ENCODE measurements at places on chromosomes 12 and 14.

GRCh38 chr12:131867891-131868675 lies 26.3 kb upstream of the ULK1 start:
- DNase-seq: no peak

- DNase-seq: no peak
Measured at GRCh38 chr12:9378430-9378835, 170.2 kb upstream of the PZP start.

- no peak for DNase-seq
Measured at GRCh38 chr12:30012816-30013450, 229.2 kb upstream of the TMTC1 start.

DNA sequence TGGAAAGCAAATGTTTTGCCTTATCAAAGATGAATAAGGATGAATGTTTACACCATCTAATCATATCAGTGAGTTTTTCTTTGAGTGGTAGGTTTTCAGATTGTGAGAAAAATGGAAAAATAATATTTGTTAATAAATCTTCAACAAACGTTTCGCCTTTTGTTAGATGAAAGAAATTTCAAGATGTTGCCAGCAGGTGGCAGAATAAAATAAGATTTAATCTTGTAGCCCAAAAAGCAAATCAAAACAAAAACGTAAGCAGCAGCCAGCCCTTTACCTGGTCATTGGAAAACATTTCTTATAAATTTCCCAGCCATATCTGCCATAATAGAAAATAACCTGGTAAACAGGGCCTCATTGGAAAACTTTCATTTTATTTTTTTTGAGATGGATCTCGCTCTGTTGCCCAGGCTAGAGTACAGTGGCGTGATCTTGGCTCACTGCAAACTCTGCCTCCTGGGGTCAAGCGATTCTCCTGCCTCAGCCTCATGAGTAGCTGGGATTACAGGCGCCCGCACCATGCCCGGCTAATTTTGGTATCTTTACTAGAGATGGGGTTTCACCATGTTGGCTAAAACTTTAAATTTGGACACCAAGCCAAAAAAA lies 15.4 kb upstream of the TMEM120B start:
- DNase-seq: no peak

GRCh38 chr12:18864900-18865561 lies 127.1 kb downstream of the CAPZA3 start:
- DNase-seq: no peak

DNA sequence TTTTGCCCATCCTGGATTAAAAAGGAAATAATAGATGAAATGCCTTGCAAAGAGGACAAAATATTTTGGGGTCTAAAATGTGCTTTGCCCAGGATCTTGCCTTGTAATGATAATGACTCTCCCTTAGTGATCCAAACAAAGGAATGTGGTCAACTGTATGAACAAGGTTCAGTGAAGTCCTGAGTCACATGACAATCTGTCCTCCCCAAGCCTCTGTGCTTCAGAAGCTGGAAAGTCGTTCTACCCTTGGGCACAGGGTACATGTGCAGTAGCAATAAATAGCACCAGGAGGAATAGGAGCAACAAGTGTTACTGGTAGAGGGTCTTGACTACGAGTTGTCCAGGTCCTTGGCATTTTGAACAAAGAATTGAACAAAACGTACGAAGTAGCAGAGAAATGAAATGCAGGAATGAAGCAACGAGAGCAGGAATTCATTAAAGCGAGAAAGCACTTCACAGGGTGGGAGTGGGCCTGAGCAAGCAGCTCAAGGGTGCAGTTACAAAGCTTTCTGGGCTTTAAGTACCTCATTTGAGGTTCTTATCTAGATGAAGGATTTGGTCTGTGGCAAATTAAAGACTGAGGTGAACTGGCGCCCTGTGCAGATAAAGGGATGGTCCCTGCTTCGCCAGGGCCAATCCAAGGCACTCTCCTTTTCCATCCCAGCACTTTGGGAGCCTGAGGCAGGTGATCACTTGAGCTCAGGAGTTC lies 65.8 kb downstream of the RESF1 start:
- no peak for DNase-seq

GRCh38 chr12:103043531-103044486 lies 86.3 kb downstream of the ASCL1 start:
- no peak for DNase-seq

DNA sequence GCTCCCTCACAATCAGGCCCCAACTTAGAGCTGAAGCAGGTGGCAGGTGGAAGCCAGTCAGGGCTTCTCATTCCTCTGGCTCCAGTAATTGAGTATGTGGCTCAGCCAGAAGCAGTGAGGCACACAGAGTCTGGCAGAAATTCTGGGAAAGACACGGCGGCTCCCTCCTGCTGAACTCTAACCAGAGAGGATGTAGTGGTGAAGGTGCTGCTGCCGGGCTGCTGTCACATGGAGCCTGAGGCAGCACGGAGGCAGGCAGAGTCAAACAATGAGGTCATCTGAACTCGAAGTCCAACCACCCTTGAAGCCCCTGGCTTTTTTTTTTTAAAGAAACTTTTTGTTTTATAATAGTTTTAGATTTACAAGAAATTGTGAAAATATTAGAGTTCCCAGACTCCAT lies 33.4 kb upstream of the SMOC1 start:
- DNase-seq: peak; percentile 10

- no peak for DNase-seq
Measured at GRCh38 chr12:107322063-107322462, 228.7 kb upstream of the CRY1 start.

- no peak for DNase-seq
Measured at GRCh38 chr14:57883061-57883460, 17.2 kb upstream of the SLC35F4 start.

- DNase-seq: no peak
Measured at GRCh38 chr14:103391048-103391447, 5.8 kb downstream of the MARK3 start.

DNA sequence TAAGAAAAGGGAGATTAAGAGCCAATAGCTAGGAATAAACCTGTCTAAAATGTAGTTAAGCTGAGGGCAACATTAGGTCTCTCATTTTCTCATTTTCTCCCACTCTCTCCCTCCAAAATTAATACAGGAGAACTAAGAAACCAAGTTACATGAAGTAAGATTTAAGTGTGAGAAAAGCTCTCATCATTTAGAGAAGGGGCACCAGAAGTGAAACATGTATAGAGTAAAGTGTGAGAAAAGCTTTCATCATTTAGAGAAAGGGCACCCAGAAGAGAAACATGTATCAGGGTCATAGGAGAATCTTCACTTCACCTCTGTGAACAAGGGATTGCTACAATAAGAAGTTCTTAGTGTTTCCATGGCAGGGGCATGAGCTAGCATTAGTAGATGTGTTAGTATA lies 132.4 kb upstream of the CNTN1 start:
- DNase-seq: no peak

GRCh38 chr14:72924337-72924736 lies 1.9 kb upstream of the DCAF4 start:
- no peak for DNase-seq

- no peak for DNase-seq
Measured at GRCh38 chr12:80756875-80757274, 40.2 kb downstream of the MYF5 start.

- no peak for DNase-seq
Measured at GRCh38 chr12:24839268-24839791, 109.6 kb downstream of the BCAT1 start.

GRCh38 chr12:14403711-14404196 lies 38.3 kb downstream of the ATF7IP start:
- peak; percentile 78 for DNase-seq

GRCh38 chr12:77349689-77350370 lies 284.5 kb upstream of the E2F7 start:
- DNase-seq: no peak

GRCh38 chr12:38844267-38844666 lies 61.1 kb downstream of the CPNE8 start:
- DNase-seq: no peak

DNA sequence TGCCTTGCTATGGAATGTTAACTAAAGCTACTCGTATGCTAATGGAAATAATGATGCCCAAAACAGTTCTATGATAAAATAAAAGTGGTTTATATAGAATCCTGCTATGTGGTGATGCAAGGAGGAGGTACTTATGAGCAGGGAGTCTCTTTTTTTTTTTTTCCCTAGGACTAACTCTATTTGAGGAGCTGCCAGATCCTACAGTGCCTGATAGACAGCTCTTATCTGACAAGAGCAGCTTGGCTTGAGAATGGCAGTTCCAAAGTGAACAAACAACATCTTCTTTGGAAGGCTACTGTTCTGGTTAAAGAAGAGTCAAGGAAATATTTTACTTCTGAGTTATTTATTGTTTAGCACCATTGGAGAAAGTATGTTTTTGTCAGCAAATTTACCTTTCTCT lies 10.2 kb upstream of the ACSM4 start:
- DNase-seq: no peak

GRCh38 chr12:14777271-14777670 lies 26.0 kb downstream of the WBP11 start:
- peak; percentile 51 for DNase-seq

- DNase-seq: no peak
Measured at GRCh38 chr14:33930439-33930838, 20.4 kb downstream of the EGLN3 start.

DNA sequence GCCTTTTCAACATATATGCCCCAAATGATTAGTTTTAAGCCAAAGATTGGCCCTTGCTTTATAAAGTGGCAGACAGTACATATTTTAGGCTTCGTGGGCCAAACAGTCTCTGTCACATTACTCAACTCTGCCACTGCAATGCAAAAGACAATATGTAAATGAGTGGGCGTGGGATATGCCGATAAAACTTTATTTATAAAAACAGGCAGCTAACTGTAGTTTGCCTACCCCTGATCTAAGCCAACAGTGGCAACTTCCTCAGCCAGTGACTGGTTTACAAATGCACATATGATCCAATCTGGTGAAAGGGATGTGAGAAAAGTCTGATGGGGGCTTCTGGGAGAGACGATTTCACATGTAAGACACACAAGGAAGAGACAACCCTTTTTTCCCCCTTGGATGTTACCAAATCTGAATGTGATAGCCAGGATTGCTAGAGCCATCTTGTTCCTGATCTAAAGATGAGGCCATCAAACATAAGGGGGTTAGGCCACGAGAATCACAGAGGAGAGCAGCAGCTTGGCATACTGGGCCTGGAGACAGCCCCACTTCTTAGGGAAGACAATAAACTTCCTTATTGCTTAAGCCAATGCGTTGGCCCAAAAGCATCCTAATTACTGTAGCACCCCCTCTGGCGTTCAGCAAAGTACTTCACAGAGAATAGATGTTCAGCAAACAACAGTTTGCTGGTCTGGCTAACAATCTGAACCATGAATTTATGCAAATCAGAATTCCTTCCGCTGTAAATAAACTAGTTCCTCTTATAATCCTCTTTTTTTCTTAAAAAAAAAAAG lies 75.2 kb upstream of the TMCC3 start:
- DNase-seq: no peak

DNA sequence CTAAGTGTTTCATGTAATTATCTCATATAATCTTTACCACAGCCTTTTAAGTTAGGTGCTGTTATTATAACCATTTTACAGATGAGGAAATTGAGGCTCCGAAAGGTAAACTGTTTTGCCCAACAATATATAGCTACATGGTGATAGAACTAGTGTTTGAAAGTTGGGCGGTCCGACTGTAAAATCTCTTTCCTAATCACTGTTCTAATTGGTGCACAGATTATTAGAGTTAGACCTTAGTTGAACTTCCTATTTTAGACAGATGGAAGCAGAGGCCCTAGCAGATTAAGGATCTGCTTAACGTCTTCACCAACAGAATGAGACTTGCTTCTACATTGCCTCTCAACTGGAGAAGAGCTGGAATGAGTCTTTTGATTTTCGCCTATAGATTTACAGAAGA lies 30.0 kb upstream of the DUSP6 start:
- DNase-seq: no peak

- no peak for DNase-seq
Measured at GRCh38 chr12:117498256-117498655, 136.8 kb upstream of the NOS1 start.

DNA sequence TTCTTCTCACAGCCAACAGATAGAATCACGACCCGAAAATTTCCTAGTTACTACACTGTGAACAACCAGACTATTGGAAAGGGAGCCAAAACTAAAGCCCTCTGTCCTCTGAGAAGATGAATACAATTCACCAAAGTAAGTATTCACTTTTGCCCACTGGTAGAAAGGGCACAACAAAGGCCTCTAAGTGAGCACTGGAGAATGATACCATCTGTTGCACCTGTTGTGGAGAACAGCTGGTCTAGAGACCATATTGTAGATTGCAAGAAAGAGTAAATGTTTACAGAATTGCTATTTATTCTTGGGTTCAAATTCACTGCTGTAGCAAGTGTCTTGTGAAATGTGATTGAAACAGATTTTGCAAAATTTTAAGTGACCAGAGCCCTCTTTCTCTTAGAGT lies 46.9 kb upstream of the ANO6 start:
- DNase-seq: no peak
